Inflammatory macrophage treated with lipopolysaccharide for 4 hours (primary cell): ENCODE measurements at places on chromosomes 4 and X.

DNA sequence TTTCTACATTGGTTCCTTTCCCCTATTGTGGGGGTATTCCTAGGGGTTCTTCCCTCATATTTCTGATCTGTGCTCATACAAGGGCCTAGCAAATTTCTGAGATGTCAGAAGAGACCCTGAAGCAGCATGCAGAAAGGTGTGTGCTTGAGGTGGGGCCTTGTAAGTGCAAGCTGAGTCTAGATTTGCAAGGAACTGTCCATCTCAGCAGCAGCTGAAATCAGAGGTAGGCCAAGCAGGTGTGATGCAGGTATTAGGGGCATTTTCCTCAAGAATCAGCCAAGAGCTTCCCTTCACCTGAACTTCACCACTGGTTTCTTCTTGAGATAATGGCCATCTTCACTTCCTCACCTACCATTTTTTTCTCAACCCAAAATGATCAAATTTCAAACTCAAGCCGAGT lies 45.1 kb downstream of the ASB9 start:
- DNase-seq = no peak

GRCh38 chrX:7159149-7159861 lies 11.4 kb upstream of the PUDP start:
- no peak for DNase-seq

GRCh38 chrX:110432906-110433215 lies 74.2 kb downstream of the RTL9 start:
- DNase-seq = no peak

- peak; percentile 1 for DNase-seq
Measured at GRCh38 chr4:84648863-84649647, 66.1 kb downstream of the CDS1 start.

- DNase-seq = no peak
Measured at GRCh38 chrX:48969471-48969870, 2.2 kb downstream of the KCND1 start.

GRCh38 chrX:129629837-129630236 lies 24.9 kb downstream of the APLN start:
- no peak for DNase-seq

DNA sequence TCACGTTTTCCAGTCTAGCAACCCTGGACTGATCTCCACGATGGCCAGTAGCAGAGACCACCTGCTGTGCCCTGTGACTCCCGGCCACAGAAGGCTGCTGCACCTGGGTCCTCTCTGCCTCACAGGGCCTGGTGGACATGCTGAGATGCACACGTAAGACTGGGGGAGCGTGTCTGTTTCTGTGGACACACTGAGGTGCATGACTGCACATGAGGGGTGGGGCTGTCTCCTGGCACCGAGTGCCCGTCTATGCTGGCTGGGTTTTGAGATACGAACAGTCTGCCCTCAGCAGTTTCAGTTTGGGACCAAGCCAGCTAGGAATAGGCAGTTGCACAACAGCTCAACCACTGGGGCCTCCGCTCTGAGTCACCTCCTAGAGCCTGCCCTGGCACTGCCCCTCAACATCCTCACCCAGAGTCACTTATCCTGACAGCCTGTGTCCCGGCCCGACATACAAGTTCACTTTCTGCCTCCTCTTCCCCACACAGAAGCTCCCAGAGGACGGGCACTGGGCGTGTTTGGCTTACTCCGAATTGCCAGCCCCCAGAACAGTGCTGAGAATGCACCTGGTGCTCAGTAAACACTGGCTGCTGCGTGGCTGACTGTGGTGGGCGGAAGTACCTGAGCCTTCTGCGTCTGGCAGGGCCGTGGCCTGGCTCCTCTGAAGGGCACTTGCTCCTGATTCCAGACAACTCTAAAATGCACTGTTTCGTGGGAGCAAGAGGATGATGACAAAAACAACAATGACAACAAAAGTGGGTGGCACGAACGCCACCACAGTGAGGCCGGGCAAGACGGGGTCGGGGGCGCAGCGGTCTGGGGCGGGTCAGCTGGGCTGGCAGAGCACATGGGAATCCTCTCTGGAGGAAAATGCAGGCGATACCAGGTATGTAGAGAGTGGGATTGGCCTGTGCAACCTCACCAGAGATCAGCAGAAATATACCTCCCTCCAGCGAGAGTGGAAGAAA lies 30.9 kb downstream of the RNF212 start:
- DNase-seq = peak; percentile 85

DNA sequence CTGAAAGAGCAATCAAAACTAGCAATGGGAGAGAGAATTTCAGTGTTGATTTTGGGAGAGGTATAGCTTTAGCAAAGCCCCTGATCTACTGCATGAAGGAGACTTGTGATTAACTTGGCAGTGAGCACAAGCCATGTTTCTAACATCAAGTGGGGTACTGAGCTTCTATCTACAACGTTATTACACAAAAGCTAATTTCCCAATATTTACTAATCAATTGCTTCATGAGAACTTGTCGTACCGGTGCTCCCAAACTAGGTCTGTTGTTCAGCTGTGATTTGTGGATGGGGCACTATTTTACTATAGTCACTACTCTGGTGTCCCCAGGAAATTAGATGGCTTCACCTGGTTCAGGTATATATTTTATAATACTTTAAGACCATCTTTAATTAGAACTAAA lies 16.2 kb downstream of the ANK2 start:
- DNase-seq = no peak

GRCh38 chr4:172709376-172709775 lies 459.2 kb upstream of the GALNT7 start:
- DNase-seq = no peak

DNA sequence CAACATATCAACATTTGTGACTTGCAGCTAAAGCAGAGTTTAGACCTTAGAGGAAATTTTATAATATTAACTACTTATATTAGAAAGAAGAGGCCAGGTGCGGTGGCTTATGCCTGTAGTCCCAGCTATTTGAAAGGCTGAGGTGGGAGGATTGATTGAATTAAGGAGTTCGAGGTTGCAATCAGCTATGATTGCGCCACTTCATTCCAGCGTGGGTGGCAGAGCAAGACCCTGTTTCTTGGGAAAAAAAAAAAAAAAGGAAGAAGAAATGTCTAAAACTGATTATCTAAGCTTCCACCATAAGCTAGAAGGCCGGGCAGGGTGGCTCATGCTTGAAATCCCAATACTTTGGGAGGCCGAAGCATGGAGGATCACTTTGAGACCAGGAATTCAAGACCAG lies 42.0 kb upstream of the USP9X start:
- peak; percentile 29 for DNase-seq
